ENCODE measurements at places on chromosomes 4 and X. TPM values are rescaled to one million over a fixed set of nuclear protein-coding genes. Genes with fewer than 3 reads are reported as not detected.

Gene ACE2
- 2.6 TPM for total RNA-seq

Gene NAA11
- total RNA-seq, result not detected

Gene CFAP99
- total RNA-seq, result 4.3 TPM

Gene CABS1
- not detected for total RNA-seq

Gene LNX1
- 5.4 TPM for total RNA-seq

Gene GPR173
- 0.56 TPM for total RNA-seq

DNA sequence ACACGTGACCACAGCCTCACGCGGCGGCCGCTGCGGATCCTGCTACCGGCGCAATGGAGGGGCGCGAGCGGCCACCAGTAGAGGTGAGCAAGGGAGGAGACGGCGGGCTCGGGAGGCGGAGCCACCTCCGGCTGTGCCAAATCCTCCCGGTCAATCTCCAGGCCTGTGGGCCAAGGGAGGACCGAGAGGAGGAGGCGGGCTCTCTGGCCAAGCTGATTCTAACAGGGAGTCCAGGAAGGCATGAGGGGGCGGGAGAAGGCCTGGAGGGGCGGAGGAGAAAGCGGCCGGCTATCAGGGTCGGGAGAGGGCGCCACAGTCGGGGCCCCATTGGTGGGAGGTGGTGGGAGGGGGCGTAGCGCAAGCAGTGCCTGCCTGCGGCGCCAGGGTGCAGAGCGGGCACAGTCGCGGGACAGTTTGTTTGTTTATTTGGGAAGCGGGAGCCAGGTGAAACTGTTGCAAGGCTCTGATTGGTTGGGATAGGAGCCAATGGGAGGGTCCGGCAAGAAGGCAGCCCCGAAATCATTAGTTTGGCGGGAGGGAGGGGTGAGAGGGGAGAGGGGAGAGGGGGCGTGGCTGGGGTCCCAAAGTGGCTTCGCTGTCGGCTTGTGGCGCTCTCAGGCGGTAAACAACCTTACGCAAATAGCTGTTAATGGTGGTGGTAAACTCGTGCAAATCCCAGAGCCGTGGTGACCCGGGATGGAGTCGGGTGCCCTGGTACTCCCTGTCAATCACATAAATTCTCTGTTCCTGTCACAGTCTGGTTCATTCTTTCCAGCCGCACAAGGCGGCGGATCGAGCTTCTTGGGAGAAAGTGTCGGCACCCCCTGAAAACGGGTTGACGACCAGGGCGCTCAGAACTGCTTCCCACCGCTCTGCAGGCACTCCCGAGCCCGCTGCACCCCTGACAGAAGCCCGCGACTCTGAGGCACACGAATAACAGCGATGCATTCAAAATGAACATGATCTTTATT, at the start of gene IRS4:
Gene IRS4 (minus strand): TSS at position 55 of the 971 bp plus-strand sequence.
- peak; percentile 37 for DNase-seq

GRCh38 chr4:176753049-176753448, 39.7 kb downstream of the VEGFC start:
- DNase-seq, result no peak

- DNase-seq, result no peak
These were observed 3.4 kb downstream of the GABRA2 start for GRCh38 chr4:46386570-46386969.

DNA sequence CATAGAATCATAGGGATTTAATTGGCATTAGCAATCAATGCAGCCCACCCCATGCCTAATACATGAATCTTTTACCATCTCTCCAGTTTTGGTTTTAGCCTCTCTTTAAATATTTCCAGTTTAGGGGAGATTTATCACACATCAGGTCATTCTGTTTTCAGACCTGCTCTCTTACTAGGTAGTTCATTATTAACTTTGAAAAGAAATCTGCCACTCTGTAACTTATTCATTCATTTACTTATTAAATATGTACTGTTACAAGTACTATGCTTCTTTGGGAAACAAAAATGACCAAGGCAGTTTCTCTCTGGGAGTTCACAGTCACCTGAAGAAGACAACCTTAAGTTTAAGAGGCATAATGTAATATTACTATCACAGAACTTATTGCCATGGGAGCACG, 62.1 kb downstream of the USO1 start:
- no peak for DNase-seq

- no peak for DNase-seq
These were observed 187.0 kb upstream of the PPARGC1A start for GRCh38 chr4:24076811-24077210.

DNA sequence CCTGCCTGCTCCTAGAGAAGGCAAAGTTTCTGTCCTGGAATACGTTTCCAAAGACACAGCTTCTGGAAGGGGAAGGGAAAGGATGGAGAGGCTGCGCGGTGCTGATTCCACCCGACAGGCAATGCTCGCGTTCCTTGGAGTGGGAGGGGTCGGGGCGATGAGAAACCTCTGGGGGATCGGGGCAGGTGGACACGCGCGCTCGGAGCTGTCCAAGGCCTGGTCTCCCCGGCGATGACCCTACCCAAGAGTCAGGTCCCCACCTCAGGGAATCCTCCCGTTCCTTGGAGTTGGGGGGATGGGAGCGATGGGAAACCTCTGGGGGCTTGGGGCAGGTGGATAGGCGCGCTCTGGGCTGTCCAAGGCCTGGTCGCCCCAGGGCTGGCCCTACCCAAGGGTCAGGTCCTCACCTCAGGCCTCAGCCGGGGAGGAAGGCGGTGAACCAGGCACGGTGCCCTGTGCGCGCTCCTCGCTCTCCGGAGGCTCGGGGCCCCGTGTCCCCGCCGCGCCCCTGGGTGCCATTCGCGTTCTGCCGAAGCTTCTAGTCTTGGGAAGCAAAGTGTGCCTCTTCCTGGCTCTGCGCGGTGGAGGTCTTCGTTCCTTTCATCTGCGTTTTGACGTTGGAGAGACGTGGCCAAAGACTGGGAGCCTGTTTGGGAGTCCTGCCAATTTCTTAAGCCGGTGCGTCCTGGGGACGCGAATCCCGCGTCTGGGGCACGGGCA, 10.6 kb upstream of the SHOX start:
- DNase-seq, result no peak

- no peak for DNase-seq
These were observed 13.7 kb upstream of the TLR8 start for GRCh38 chrX:12892716-12893115.

- no peak for DNase-seq
These were observed 121.5 kb upstream of the NR3C2 start for GRCh38 chr4:148563684-148564083.
